WERI-Rb-1 (cell line): ENCODE measurements at places on chromosomes 4 and X.

GRCh38 chrX:17323397-17323796 is 51.6 kb upstream of the NHS start:
- no peak for DNase-seq

DNA sequence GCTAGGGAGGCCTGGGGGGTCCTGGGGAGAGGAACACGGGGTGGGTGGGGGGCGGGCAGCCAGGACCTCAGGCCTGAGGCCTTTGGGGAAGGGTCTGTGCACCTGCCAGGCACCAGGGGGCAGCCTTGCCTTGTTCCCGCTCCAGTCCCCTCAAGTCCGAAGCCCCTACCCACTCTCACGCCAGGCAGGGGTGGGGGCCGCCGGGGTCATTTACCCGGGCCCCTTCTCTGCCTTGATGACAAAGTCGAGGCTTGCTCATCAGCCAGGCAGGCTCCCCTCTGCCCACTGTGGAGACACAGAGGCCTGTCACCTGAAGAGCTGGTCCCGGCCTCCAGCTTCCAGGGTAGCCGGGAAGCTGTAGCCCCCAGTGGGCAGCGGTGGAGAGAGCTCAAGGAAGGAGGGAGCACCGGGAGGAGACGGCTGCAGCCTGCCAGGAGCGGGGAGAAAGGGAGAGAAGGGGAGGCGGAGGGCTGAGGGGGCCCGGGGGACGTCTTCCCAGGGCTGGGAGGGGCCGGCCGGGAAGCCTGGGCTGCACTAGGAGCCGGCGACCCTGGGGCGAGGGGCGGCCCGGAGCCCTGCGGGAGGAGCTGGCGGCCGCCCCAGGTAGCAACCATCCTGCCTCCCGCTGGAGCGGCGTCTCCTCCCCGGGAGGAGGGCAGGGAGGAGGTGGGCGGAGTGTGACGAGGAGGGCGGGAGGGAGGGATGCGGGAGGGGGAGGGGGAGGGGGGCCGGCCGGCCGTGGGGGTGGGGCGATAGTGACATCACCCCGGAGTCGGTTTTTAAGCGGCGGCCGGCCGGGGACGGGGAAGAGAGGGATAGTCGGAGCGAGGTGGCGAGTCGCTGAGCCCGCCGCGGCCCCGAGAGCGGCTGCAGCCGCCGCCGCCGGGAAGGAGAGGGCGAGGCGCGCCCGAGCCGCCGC is at the start of gene SLC6A8:
Gene SLC6A8 (plus strand): TSS at position 806 of the 919 bp plus-strand sequence. CDS start 649 bp downstream, outside the sequence.
- peak; percentile 91 for DNase-seq

DNA sequence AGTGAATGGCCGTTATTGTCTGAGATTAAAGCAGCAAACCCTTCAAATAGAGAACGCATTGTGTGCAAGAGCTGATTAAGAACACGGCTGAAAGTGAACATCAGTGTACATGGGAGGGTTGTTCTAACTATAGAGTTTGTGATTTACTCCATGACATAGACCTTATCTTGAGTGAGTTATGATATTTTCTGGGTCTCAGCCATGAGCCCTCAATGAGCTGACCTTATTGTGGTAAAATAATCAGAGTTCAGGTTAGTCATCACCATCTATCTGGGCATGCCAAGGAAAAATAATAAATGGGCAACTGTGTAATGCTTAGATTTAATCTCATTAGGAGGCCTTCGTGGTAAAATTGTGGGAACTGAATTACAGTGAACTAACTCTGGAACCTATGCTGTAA is 33.2 kb upstream of the CLDN24 start:
- no peak for DNase-seq

- no peak for DNase-seq
Observed at GRCh38 chrX:6981718-6982406, 165.7 kb upstream of the STS start.

GRCh38 chrX:15816438-15816809 is 26.1 kb downstream of the ZRSR2 start:
- DNase-seq = no peak

DNA sequence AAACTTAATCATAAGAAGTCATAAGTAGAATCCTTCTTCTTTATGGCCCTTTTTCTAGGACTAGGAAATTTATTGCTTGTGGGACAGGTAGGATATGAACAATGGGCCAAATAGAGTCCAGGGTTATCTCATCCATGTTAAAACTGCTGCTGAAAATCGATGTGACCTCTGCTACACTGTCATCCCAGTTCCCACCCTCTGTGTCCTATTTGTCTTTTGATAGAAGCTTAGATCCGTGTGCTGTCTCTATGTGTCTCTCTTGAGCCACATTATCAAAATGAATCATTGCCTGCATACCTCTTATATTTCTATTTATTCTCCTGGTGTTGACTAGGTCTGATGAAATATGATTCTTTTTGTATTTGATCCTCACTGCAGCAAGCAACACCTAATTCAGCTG is 661.4 kb downstream of the DACH2 start:
- DNase-seq = no peak

DNA sequence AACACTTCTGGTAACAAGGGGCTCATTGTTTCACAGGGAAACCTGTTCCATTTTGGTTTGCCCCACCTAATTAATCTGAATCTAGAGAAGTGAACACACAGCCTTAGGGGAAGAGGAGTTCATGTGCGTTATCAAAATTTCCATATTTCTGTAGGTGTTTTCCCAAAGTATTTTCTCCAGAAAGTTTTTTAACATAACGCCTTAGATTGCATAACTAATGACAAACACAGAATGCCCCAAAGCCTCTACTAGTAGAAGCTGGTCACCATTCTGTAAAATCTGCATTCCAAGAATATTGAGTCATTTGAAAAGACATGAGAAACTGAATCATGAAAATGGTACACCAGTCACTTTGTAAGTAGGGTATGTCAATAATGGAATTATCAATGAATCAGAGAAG is 41.1 kb downstream of the IL13RA2 start:
- no peak for DNase-seq

DNA sequence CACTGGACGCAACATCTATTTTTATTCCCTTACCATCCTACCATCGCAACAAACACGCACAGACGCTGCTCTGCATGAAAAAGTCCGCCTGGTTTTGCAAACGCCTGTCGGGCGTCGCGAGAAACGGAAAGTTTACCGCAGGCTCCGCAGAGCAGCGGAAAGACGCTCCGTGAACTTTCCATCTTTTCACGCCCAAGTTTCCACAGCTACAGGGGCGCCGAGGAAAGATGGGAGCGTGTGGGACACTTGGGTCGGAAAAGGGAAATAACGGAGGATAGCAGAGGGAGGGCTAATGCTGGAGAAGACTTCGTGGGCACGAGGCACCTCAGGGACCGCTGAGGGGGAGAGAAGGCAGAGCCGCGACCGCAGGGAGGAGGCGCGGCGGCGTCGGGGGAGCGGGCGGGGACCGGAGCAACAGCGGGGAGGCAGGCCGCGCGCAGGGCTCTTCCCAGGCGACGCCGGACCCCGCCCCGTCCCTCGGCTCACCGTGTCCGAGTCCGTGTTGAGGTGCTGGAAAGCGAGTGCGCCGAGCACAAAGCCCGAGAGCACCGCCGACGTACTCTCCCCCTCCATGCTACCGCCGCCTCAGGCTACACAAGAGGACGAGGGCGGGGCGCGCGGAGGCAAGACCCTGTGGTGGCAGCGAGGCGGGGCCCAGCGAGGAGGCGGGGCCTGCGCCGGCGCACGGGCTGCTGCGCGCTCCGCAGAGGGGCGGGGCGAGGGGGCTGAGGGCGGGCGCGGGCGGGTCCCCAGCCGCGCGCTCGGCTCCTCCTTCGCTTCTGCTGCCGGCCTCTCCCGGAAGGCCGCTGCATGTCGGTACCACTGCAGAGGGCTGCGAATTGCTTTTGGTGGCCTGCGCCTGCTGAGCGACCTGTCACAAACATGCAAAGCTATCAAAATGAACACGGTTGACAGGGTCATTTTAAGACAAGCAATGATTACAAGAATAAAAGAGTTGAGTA is at the start of gene ABRAXAS1:
Gene ABRAXAS1 (minus strand): TSS at position 601 of the 962 bp plus-strand sequence. CDS start 28 bp downstream, at position 573.
- peak; percentile 94 for DNase-seq

GRCh38 chr4:112942997-112943396 is 106.5 kb upstream of the ANK2 start:
- no peak for DNase-seq

DNA sequence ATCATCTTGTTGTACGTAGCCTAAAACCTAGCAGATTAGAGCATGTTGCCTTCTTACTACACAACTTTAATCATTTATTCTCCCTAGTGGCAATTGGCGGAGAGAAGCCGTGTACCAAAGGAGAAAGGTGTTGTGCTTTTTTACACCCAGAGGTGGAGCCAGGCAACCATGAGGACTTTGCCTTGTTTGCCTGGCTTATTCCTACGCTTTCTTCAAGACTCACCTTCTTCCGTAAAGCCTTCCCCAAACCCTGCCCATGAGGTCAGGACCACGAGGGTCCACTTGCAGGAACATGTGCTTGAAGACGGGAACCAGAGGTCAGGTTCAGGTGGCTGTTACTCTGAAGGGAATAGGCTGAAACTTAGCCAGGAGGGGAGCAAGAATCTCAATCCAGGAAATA is 290.5 kb downstream of the RAB28 start:
- DNase-seq = no peak

- DNase-seq = peak; percentile 18
Observed at GRCh38 chrX:123959281-123960063, 2.0 kb upstream of the STAG2 start.

GRCh38 chr4:6674500-6675149 is 19.1 kb upstream of the S100P start:
- DNase-seq = peak; percentile 54

- peak; percentile 59 for DNase-seq
Observed at GRCh38 chr4:122533841-122534240, 77.3 kb upstream of the IL2 start.

- DNase-seq = no peak
Observed at GRCh38 chr4:158996669-158997074, 106.2 kb upstream of the RAPGEF2 start.

GRCh38 chrX:925652-926061 is 286.8 kb downstream of the CRLF2 start:
- DNase-seq = no peak
